ENCODE measurements at places on chromosomes 5 and 9. TPM values are rescaled to one million over a fixed set of nuclear protein-coding genes. Genes with fewer than 3 reads are reported as not detected.

Gene NAIP
- total RNA-seq = 90.8 TPM

DNA sequence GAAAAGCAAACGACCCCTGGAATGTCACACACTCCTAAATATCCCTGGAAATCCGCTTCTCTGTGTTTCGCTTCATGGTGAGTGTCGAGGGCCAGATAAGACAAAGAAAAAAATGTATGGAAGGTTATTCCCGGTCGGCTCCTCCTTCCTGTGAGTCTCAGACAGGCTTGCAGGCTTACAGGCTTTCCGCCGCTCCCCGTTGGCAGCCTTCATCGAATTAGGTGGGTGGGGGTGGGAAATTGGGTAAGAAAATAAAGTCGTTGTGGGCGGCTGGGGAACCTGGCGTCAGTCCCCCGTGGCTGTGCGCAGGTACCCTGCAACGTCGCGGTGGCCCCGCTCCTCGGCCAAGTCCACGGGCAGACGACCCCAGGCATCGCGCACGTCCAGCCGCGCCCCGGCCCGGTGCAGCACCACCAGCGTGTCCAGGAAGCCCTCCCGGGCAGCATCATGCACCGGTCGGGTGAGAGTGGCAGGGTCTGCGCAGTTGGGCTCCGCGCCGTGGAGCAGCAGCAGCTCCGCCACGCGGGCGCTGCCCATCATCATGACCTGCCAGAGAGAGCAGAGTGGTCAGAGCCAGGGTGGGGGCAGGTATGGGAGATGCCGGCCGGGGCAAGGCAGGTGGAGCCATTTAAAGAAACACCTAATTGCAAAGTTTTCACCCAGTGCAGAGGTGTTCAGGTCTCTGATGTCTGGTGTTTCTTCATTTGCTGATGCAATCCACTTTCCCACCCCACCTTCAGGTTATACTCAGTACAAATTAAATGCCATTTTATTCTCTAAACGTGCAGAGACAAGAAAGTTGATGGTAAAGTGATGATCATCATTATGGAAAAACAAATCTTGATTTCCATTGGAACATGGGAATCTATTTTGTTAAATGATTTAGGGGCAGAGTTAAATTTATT lies 3.2 kb downstream of the CDKN2B start:
- no peak for DNase-seq

Gene SPINK7
- total RNA-seq = not detected

GRCh38 chr9:4739587-4740387 lies 1.2 kb downstream of the AK3 start:
- no peak for DNase-seq

Gene C5orf34
- 12.3 TPM for total RNA-seq

GRCh38 chr5:79829260-79829659 lies 139.6 kb downstream of the CMYA5 start:
- no peak for DNase-seq

GRCh38 chr5:62306896-62307689 lies 1.1 kb downstream of the KIF2A start:
- DNase-seq = peak; percentile 24

DNA sequence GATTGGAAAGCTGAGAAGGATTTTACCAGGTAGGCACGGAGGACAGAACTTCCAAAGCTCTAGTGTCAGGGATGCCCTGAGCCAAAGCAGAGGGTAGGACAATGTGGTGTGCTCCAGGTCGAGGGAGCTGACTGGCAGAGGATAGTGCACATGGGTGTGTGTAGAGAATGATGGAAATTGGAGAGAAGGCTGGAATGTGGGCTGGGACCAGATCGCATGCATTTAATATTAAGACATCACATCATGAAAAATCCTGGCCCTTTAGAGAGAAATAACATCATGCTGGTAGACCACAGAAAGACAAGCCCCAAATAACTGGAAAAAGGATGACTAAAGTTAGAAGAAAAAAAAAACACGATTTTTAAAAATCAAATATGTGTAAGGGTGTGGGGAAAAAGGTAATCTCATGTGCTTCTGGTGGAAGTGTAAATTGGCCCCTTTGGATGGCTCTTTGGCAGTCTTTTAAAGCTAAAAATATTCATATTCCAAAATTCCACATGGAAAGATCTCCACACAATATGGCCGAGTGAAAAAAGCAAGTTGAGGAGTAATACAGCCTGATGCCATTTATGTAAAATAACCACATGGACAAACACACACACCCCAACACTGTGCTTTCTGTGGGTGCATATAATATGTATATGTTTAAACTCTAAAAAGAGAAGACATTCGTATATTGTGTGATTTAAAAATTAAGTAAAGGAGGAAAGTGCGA lies 67.0 kb upstream of the TGFBR1 start:
- DNase-seq = no peak

GRCh38 chr9:33263131-33264002 lies 1.1 kb downstream of the BAG1 start:
- no peak for DNase-seq

DNA sequence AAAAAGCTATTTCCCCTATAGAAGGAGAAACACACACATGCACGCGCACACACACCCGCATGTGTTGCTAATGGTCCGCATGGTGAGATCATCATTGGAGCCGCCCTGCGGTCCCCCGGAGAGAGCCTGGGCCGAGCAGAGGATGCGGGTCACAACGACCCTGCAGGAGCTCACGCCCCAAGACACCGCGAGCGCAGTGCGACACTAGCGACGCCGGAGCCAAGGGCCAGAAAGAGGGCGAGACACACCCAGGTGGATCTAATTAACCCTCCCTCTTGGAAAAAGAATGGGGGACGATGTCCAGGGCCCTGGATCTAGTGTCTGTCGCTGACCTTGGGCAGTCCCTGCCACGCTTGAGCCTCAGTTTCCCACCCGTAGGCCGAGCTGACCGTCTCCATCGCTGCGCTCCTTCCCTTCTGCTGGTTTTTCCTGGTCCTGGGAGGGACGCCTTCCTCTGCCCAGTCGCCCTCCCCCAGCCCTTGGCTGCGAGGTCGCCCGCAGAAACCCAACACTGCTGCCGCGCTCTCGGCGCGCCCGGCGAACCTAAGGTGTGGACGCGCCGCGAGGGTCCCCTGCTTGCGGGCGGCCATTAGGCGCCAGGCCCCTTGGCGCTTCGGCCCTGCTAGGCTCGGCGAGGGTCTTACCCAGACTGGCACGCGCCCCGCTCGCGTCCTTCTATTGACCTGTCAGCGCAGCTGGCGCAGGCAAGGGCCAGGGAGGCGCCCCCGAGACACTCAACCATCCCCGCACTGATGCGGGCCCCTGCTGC lies 47.5 kb upstream of the RNF20 start:
- DNase-seq = peak; percentile 56

GRCh38 chr5:147925020-147925419 lies 18.7 kb upstream of the C5orf46 start:
- no peak for DNase-seq

GRCh38 chr9:19934301-19934871 lies 145.5 kb upstream of the SLC24A2 start:
- DNase-seq = no peak

Gene MLLT3
- total RNA-seq = 63.4 TPM

DNA sequence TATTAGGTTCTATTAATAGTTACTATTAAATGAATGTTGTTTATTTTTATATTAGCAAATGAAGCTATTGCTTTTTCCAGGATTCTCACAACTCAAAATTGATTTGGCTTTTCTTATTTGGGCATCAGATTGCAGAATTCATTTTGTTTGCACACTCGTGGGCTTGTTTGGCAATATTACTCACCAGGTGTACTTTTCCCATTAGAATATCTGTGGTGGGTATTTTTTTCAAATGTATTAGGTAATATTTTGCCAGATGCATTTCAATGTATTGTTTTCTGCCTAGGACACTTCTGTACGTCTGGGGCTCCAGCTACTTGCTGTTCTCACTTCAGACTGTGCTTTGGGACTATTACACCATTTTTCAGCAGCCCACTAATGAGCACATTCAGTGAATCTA lies 108.0 kb upstream of the GHR start:
- no peak for DNase-seq

DNA sequence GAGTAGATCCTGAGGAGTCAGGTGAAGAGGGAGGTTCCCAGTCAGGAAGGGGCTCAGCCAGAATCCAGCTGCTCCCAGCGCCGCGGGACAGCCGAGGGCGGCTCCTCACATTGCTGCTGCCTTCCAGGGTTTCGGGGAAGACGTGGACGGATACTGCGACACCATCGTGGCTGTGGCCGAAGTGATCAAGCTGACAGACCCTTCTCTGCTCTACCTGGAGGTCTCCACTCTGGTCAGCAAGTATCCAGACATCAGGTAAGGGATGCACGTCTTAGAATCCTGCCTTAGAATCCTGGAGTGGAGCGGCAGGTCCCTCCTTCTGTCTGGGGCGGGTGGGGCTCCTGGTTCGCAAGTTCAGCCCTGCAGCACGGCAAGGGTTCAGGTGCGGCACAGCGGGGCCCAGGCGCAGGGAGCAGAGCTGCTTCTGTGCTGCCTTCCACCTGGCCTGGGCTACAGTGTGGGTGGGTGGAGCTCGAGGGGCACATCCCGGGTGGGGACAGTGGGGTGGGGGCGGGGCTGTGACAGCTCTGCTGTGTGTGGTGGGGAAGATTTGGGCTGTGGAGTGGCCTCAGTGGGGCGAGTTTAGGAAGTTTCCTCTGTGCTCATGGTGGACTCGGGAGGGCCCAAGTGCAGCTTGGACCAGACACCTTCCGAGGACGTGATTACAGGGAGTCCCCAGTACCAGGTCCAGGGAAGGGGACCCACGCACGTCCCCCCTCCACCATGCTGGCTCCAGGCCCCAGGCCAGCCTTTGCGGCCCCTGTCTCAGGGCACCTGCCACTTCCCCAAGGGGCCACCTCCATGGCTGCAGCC lies 22.8 kb downstream of the EXOC3 start:
- DNase-seq = no peak

DNA sequence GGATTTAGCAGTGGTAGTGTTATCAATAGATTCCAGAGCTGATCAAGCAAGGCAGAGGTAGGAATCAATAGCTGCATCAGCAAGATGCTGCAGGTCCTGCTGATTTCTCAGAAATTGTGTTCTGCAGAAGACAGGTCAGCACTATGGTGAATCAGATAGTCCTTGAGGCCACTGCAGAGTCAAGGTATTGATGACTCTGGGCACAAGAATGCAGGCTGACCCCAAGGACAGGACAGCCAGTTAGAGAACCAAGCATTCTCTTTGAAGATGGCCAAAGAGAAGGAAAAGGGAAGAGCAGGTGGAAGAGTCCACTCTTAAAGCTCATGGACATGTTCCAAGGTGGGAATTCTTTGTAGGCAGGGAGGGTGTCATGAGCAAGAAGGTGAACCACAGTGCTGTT lies 28.0 kb downstream of the PRUNE2 start:
- no peak for DNase-seq

Gene PCDHB8
- 6.9 TPM for total RNA-seq

Gene PDE6A
- not detected for total RNA-seq

DNA sequence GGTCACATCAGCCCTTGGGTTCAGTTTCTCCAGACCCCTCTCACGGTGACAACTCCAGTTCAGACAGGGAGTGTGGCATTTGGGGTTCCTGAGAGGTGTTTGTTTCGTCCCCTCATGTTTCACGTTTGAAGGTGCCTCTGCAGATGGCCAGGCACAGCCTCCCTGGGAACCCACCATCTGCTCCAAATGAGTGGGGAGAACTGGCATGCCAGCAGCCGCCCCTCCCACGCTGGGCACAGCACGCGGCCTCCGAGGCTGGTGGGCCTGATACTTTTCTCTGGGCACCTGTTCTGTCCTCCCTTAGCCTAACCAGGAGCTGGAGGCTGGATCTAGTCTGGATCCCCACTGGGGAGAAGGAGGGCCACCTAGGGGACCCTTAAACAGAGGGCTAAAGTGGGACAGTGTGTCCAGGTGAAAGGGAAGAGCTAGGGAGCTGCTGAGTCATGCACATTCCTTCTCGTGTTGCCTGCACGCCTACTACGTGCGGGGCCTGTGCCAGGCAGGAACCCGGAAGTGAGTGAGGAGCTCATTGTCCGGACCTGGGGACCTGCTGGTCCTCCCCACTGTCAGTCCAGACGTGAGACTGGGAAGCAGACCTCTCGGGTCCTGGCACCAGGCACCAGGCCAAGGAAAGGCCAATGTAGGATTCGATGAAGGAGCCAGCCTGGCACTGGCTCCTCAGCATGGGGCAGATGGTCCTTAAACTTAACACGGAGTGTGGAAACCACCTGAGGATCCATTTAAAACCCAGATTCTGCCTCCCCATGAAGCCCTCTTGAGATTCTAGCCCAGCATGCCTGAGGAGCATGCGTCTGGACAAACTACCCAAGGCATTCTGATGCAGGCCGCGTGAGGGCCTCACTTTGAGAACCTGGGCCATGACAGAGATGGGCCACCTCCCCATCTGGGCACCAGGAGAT lies 11.7 kb downstream of the DNM1 start:
- peak; percentile 80 for DNase-seq

- DNase-seq = no peak
These were observed 24.3 kb upstream of the TRIM32 start for GRCh38 chr9:116662646-116663310.

Gene OR13C4
- not detected for total RNA-seq

GRCh38 chr5:62000646-62001045 lies 305.4 kb upstream of the KIF2A start:
- DNase-seq = no peak

Gene ORM2
- total RNA-seq = not detected

GRCh38 chr9:111914749-111915424 lies 18.3 kb downstream of the UGCG start:
- DNase-seq = no peak

Gene TMEM267
- 9.9 TPM for total RNA-seq

Gene IGIP
- total RNA-seq = 8.3 TPM

Gene FXN
- 5.3 TPM for total RNA-seq

DNA sequence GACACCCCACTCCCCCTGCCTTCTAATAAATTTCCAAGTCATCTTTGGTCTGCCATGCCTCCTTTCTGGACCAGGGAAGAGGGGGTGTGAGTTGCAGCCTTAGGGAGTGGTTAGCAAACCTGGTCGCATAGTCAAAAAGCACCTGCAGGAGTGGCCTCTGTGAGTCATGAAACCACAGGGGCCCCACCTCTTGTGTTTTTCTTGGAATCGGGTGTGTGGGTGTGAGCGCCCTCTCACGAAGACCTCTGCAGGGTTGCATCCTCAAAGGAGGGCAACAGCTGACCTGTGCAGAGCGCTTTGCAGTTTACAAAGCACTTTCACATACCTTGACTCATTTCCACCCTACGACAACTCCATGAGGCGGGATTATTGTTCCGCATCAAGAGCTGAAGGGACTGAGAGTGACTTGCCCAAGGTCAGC lies 36.8 kb upstream of the TEX48 start:
- DNase-seq = no peak

- DNase-seq = no peak
These were observed 51.3 kb downstream of the CARTPT start for GRCh38 chr5:71770381-71770780.

GRCh38 chr9:134316449-134317160 lies 9.7 kb upstream of the RXRA start:
- DNase-seq = no peak

Data from cerebellum (tissue), 4 donors.